ENCODE measurements at places on chromosomes 3 and 15.

DNA sequence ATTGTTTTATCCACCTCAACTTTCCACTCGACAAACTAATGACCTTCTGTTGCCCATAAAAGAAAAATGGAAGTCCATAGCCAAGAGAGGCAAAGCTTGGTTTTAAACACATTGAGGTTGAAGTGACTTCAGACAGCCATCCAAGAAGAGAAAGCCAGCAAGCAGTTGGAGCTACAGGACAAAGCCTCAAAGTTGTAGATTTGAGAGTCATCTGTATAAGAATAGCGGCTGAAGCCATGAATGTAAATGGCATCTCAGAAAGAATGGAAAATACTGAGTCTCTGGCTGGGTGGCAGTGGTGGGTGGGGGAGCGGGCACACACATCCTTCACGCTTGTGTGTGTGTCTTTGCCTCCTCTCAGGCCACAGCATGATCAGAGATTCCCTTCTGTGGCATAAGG, 124.1 kb upstream of the CHRM5 start:
- no peak for DNase-seq

DNA sequence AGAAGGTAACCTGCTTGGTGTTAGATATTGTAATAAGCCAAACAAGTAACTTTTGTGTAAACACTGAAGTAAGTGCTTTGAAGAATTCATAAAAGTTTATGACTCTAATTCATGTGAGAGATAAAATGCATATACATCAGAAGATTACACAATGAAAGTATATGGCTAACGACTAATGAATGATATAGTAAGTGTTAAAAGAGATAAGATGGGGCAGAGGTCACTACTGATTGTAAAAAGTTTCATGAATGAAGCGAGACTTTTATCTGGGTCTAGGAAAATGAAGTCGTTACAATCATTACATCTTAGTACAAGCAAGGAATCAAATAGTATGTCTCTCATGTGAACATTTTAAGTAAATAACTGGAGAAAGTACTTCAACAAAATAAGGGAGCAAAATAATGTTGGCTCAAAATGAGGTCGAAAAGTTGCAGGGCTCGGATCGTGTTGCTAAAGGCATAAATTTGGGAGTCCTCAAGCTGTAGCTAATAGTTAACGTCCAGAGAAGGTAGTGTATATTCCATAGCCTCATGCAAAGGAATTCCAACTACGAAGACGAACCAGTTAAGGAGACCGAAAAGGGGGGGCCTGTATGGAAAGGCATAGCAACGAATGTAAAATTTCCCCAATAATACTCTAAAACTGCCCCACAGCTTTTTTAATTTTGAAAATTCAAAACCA, 984 bp upstream of the DUT start:
- no peak for DNase-seq

- no peak for DNase-seq
Observed at GRCh38 chr3:187912007-187912406, 166.7 kb upstream of the BCL6 start.

GRCh38 chr3:32700244-32700643, 15.3 kb downstream of the CNOT10 start:
- no peak for DNase-seq

DNA sequence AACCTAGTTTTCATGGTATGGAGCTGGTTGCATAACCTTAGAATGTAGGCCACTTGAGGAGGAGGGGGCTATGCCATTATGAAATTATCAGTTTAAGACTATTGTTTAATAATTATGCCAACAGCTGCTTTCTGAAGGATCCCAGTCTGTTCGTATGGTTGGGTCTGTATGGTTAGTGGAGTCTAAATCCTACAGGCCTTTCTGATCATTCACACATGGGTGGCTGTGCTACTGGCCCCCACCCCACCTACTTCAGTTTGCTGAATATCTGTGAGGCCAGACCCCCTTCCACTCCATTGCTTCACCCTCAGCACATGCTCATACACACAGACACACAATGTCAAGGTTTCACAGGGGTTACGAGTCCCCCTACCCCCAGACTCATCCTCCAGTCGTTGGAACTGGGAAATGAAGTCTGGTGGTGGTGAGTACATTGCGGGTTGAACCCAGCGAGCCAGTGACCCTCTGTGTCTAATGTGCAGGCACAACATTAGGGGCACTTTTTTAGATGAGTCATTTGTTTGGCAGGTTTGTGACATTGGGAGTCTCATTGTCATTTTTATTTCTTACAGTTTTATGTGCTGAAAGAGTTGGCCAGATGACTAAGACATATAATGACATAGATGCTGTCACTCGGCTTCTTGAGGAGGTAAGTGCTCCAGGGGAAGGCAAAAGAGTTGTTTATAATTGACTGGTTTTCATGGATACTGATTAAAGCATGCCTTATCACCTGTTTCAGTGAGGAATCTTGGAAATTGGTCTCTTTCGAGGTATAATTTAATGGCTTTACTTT, 85.3 kb downstream of the TRAK1 start:
- DNase-seq: no peak

- no peak for DNase-seq
Observed at GRCh38 chr3:49900491-49901153, 3.1 kb downstream of the MST1R start.

DNA sequence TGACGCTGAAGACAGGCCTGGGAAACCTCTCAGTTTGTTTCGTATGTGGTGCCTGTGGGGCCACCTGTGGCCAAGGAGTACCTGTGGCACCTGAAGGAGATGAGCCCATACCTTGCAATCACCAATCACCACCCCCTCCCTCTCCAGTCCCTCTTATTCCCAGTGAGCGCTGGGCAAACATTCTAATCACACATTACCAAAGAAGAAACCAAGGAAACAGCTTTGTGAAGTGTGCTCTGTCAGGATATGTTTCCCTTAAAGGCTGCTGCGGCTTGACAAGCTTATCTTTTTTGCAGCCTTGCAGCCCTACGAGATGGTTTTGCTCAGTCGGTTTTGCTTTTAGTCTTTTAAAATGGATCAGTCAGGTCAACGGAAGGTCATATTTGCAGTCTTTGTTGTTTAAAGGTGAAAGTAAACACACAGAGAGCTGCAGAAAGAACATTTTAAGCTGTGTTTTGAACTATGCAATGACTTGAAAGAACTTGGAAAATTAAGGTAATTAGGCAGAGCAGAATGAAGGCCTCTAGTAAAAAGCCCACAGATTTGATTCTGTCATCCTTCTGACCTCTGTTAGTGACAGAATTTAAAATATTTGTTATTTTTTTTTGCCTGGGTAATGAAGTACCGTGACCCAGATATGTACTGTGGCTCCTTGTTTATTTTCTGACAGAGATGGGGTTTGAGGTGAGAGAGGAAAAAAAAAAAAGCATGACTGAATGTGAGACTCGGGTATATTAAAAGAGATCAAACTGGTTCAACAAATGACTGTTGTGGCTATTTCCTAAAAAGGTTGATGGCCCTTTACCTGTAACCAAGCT, 461.4 kb downstream of the NSUN3 start:
- DNase-seq: no peak

- DNase-seq: peak; percentile 38
Observed at GRCh38 chr15:59174835-59175831, 31.5 kb upstream of the LDHAL6B start.

DNA sequence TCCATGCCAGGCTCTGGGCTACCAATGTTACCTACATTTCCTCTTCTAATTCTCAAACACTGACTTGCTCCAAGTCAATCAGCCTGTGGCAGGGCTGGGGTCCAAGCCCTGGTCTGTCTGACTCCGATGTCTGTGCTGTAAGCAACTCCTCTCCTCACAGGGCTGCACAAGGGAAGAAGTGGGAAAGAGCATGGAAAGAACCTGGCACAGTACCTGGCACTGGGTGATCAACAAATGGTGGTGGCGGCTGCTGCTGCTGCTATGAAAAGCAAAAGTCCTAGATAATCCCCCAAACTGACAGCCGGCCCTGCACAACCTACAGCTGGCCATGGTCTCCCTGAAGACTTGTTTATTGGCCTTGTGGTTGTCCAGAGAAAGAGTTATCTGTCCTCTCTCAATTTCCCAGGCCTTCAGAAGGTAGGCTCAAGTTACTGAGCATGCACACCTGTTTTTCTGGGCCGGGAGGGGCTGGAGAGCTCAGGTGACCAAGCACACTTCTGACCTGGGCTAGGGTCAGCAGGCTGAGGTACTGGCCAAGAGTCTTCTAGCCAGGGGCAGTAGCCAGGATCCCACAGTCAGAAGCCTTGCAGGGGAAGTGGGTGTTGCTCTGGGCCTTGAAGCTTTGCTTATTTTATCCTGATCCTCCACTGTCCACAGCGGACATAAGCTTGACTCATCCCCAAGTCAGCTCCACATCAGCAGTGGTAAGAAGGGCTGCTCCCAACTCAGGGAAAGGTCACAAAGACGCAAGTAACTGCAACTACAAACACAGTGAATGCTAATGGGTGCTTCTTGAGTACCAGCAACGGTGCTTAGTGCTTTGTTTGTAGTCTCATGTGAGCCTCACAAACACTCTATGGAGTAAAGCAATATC, 35.3 kb upstream of the KY start:
- DNase-seq: no peak

DNA sequence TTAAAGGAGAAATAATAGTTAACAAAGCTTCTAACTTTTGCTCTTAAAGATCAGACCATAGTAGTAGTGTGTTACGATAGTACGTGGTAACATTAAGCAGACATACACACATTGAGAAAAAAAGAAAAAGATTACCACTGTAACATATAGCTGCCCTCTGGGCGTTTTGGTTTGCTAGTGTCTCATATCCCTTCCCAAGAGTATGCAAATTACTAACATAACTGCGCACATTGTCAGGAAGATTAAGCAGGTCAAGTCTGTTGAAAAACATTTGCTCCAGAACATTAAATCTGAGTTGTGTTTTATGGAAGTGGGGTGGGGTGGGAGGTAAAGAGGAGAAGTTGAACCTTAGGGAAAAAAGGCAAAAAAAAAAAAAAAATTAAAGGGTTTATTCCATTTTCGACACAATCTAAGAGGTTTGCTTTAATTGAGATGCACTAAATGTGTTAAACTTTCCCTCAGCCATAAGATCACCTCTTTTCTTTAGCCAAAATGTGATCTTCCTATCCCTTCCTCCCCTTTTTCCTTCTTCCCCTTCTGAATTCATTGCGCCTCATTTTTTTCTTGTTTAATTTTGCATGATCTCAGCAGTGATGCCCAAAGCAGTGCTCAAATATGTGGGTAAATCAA, 1.5 kb upstream of the LRIG1 start:
- DNase-seq: no peak

DNA sequence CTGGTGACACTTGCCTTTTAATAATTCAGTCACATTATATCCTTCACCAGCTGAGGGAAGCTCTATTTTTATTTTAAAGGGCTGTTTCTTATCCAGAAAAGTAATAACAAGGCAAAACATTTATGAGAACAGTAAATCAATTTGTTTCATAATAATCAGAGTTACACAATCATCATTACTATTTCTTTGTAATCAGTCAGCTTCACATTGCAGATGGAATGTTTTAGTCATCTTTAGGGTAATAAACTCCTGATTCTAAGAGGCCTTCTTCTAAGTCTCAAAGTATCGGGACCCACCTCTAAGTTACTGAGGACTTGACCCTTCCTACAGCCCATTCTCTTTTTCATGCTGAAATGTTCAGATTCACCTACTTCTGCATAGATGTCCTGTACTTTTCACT, 298.3 kb upstream of the TGFBR2 start:
- DNase-seq: no peak

- no peak for DNase-seq
Observed at GRCh38 chr3:183975981-183976662, 41.6 kb downstream of the ABCC5 start.

GRCh38 chr3:27554706-27555105, 70.5 kb upstream of the SLC4A7 start:
- DNase-seq: no peak

DNA sequence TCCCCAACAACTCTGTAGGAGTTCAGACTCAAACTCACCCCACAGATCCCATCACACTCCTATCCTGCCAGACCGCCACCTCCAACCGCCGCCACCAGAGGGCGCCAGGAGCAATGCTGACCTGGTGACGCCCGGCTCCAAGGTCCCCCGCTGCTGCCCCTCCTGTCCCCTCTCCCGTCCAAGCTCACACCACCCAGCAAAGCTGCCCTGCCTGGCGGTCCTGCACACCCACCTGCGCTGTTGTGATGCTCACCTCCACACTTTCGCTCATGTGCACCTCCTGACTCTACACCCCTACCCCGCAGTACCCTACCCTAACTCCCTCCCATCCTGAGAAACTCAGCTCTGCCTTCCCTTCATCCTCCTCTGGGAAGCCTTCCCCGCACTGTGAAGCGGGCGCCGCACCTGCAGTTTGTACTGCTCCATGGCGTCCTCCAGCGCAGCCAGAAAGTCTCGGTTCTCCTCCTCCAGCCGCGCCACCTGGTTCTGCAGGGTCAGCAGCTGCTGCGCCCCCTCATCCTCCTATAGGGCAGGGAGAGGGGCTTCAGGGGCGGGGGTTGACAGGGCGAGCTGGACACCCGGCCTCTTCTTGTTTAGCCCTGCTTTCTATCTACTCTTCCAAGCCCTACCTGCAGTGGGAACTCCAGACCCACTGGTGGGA, 7.9 kb downstream of the KIF7 start:
- peak; percentile 67 for DNase-seq

DNA sequence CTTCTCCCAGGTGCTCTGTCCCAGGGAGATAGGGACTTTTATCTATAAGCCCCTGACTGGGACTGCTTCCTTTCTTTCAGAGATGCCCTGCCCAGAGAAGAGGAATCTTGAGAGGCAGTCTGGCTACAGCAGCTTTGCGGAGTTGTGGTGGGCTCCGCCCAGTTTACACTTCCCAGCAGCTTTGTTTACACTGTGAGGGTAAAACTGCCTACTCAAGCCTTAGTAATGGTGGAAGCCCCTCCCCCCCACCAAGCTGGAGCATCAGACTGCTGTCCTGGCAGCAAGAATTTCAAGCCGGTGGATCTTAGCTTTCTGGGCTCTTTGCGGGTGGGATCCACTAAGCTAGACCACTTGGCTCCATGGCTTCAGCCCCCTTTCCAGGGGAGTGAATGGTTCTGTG, 253.8 kb upstream of the ARL6 start:
- no peak for DNase-seq

DNA sequence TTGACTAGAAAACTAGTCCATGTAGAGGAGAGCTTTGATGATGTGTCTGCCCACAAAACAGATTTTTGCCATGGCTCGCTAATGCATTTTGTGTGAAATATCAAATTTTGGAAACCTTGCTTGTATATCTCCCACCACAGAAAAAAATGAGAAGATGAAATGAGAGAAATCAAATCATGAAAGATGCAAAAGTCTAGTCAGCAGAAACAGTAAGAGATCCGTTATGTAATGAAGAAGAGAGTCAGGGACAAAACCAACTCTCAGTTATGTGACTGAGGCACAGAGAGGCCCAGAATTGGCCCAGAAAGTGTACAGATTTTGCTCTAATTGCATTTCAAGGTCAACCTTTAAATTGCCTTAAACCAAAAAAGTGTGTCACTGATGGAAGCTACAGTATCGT, 107.0 kb downstream of the FILIP1L start:
- no peak for DNase-seq

DNA sequence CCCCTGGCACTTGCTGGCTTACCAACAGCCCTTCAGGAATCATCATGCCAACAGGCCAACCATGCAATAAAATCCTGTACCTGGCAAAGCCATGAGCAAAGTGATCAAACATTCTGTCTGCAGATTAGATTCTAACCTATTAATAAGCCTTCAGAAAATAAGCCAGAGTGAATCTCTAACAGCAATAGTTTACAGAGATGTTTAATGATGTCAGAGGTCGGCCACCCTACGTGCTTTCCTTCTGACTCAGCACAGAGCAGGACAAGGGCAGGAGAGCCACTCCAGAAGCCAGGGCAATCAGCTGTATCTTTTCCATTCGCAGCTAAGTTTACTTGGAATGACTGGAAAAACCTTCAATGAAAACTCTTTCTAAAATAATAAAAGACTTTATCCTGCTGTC, 13.1 kb downstream of the COL8A1 start:
- DNase-seq: no peak

Measured in activated T-cell treated with anti-CD3 and anti-CD28 coated beads for 48 hours (primary cell).